WTC11 (cell line): ENCODE measurements at places on chromosomes 4 and X.

- DNase-seq, result no peak
Measured at GRCh38 chr4:20017777-20018115, 234.0 kb upstream of the SLIT2 start.

DNA sequence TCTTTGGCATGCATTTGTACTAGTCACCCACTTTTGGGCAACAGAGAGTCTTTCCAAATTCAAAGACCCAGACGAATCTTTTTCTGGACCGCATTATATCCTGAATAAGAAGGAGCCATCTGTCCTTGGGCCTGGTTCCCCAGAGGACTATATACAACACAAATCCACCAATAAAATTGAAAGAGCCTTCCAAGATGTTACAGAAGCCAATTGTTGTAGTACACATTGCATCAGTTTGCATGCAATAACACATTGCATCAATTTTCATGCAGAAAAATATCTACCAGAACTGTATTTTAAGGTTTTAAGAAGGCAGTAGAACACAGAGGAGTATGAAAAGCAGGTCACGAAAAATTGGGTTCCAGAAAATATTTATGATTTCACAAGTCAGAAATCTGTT is 203.2 kb downstream of the HTR2C start:
- no peak for DNase-seq

DNA sequence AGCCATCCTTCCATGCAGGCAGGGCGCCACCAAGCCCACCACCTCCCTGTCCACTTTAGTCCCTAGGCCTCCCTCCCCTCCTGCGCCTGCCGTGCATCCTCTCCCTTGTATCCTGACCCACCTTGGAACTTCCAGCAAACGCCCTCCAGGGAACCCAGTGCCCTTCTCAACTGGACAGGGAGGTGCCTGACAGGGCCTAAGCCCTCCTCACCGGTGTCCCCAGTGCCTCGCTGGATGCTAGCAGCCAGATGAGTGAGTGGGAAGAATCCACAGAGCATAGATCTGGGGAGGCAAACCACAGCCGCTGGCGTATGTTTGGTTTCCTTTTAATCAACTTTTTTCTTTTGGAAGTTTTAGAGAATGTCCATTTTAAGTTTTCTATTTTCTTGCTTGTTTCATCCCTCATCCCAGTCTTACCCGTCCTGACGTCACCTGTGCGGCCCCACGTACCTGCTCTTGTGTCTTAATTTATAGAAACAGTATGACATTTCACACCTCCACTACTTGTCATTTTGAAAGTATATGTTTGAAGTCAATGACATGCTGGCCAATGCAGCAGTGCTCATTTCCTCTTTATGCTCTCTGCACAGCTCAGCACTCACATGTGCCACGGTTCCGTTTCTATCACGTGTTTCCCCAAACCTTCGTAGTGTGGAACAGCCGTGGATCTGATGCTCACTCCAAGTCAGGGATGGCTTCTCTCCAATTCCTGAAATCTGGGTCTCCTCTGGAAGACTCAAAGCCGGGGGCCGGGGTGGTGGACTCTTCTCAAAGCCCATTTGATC is 3.4 kb upstream of the HMX1 start:
- DNase-seq, result no peak

DNA sequence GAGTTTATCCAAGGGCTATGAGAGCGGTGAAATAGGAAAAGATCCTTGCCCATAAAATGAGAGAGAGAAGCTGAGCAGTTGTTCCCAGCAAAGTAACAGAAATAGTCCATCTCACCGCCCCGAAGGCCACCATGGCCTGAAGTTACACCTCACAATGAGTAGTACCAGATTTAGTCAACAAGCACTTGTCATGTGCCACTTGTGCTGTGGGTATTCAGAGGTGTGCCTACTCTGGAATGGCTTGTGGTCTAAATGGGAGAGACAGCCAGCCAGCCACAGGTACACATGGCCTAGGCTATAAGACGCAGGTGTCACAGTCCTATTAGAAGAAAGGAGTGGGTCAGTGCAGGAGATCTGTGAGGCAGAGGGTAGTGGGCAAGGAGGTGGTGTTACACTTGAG is 54.6 kb upstream of the MAP3K15 start:
- no peak for DNase-seq

- DNase-seq, result no peak
Measured at GRCh38 chr4:184064877-184065276, 152.8 kb downstream of the ENPP6 start.

DNA sequence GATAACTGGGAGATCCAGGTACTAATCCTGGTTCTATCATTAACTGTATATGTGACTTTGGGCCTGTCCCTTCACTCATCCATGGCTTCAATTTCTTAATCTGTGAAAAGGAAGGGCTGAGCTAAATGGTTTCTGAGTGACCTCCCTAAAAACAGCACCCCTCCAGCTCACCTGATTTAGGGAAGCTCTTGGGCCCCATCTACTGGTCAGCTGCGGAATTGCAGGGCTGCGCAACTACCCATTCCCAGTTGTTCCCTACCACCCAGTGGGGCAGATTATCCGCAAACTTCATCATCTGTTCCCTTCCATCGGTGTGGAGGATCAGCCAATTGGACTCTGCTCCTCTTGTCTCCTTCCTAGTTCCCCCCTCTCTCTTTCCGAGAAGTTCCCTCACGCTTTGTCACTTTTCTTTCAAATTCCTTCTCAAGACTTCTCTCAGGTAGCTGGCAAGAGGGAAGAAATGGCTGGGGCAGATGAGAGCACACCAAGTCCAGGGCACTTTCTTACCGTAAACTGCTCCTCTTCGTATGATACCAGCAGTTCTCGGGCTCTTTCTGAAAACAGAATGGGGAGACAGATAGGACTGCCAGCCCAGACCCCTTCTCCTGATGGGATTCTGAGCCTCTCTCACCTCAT is 5.8 kb downstream of the LAS1L start:
- DNase-seq, result peak; percentile 71

DNA sequence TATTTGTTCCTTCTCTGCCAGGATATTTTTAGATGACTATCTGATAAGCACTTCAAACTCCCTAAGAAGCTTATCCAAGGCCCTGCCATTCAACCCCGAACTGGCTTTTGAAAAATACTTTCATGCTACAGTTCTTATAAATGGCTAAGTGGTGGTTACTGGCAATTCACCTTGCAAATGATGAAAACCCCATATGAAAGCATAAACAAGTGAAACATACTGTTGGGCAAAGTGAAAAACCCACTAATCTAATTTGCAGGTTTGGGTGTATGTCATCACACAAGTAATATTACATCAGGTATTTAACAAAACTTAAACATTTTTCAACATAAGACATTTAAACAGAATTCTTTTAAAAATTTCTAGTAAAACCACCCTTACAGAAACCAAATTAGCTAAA is 31.1 kb downstream of the TAPT1 start:
- no peak for DNase-seq

- no peak for DNase-seq
Measured at GRCh38 chr4:101835121-101835904, 44.8 kb downstream of the BANK1 start.

- DNase-seq, result no peak
Measured at GRCh38 chrX:68488657-68489056, 10.2 kb upstream of the YIPF6 start.

- no peak for DNase-seq
Measured at GRCh38 chr4:2497324-2497723, 28.4 kb downstream of the RNF4 start.

- DNase-seq, result no peak
Measured at GRCh38 chrX:109890300-109890699, 112.6 kb upstream of the TMEM164 start.

DNA sequence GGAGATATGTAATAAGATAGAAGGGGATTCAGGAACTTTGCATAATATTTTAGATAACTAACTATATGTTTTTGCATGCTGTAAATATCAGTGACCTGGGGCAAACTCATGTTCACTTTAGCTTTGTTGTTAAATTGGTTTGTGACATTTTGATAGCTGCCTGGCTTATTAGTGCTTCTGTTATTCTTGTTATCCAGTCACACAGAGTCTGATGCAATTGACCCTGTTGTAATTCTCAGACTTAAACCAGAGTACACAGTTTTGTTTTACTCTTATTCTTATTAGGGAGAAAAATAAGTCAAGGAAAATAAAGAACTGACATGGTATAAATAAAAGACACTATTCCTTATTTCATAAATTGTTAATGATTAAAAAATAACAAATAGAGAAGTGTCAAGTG is 516.7 kb upstream of the SLIT2 start:
- DNase-seq, result no peak

DNA sequence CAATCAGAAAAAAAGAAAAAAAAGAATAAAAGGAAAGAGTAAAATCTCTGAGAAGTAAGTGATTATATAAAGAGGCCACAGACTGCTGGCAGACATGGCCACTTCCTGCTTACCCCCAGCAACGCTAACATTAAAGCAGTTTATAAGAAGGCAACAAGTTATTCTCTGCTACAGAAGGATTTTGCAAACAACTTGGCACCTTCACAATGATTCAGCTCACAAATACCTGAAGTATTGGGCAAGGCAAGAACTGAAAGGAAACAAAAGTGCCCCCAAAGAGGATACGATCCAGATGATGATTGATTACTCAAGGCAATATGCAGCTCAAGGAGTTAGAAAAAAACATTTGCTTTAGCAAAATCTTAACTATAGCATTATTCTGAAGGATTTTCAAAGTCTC is 718.8 kb downstream of the KLHL13 start:
- DNase-seq, result no peak

DNA sequence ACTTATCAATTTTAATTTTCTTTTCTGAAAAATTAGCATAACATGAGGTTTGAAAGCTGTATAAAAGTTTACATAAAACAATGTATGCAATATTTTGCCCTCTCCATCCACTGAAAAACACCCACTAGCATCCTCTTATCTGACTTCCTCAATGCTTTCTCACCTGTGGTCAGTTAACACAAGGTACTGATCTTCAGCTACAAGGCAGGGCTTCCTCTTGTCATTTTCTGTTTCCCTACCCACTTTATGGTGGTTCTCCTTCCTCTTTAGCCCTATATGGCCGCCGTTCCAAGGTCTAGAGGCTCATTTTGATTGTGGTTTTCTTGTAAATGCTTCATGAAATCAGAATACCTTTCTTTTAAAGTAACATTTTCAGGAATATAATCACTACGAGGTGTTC is 618.6 kb upstream of the CPEB2 start:
- DNase-seq, result no peak

- no peak for DNase-seq
Measured at GRCh38 chrX:10134921-10135320, 21.9 kb upstream of the CLCN4 start.

DNA sequence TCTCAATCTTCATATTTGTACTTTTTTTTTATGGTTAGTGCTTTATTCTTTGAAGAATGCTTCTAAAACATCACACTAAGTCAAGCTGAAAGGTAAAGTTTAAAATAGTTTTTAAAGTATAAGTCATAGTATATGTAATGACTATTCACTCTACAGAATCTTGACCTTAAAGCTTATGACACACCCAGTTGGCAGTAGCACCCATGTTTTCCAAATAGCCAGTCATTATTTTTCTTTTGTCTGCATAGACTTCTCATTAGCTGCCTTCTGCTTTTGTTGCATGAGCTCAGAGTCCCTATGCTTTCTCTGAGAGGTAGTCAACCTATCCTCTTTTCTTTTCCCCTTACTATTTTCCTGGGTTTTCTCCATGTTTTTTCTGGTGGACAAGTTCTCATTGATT is 231.5 kb downstream of the PCDH18 start:
- DNase-seq, result no peak

GRCh38 chrX:130539721-130540321 is 138.0 kb downstream of the RBMX2 start:
- peak; percentile 51 for DNase-seq

DNA sequence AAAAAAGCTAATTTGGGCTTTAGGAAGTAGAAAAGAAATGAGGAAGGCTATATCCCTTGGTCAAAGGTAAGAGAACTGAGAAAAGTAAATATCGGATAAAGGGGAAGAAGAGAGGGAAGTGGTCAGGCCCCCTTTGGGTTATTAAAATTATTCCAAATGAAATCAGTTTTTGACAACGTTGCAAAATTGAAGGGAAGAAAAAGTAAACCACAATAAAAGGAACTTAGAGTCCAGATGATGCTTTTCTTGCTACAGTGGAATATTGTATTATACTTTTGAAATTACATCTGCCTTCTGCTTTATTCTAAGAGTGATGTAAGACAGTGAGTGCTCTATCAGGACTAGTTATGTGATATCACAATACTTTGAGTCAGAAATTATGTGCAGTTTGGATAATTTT is 59.4 kb upstream of the RBPJ start:
- no peak for DNase-seq

- no peak for DNase-seq
Measured at GRCh38 chr4:76960014-76960413, 10.5 kb downstream of the SEPTIN11 start.

- DNase-seq, result no peak
Measured at GRCh38 chrX:71453056-71453455, 79.8 kb upstream of the OGT start.

DNA sequence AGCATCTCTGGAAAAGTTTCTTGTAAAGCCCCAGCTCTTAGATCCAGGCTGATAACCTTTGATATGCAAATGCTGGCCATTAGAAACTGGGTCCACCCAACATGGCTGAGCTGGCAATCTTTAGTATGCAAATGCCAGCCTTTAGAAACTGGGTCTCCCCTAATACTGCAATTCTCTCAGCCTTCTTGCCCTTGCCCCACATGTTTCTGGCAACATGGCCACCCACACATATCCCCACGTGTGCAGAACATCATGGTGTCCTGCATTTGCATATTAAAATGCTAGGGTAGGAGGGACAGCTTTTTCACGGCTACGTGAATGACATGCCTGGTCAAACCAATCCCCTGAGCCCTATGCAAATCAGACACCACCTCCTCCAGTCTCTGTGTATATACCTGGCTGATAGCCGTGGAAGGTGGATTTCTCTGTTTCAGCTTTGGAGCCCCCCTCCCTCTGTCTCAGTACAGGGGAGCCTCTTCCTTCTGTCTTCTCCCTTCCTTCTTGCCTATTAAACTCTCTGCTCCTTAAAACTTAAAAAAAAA is 344.0 kb upstream of the NWD2 start:
- DNase-seq, result peak; percentile 15

- DNase-seq, result no peak
Measured at GRCh38 chrX:136015016-136015415, 29.8 kb downstream of the SLC9A6 start.

DNA sequence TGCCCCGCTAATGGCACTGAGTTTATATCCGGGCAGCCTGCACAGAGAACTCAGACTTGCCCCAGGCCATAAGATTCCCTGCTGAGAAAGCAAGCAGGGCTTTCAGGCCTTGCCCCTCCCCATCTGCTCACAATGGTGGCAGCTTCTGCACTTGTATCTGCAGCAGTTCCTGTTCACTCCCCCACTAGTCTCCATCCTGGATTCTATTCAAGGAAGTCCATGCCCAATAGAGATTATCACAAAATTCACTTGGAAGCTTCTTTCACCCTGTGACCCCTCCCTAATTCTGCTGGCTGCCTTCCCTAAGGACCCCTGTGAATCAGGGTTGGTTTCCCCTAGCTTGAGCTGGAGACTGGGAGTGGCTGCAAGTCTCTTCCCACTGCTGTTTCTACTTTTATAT is 34.5 kb upstream of the UCP1 start:
- DNase-seq, result no peak

- DNase-seq, result no peak
Measured at GRCh38 chr4:26342328-26343037, 21.7 kb downstream of the RBPJ start.
